Activated CD4-positive, alpha-beta T cell treated with anti-CD3 and anti-CD28 coated beads, Interleukin-2, amount 10 ng/mL, durations not matched to agents 7 days and 5 days (primary cell): ENCODE measurements at places on chromosomes 6 and 20.
A peak's percentile ranks its signal among the peaks of the same experiment; 100 is the strongest.

- DNase-seq, result no peak
- no peaks in the 10 kb centered on the region for H3K4me1 ChIP-seq
- no peak overlapping the region for H3K4me3 ChIP-seq
- H3K27ac ChIP-seq, result no peak overlapping the region
- no peaks in the 10 kb centered on the region for H3K36me3 ChIP-seq
These were observed 191.2 kb upstream of the GMDS start for GRCh38 chr6:2436410-2437154.

DNA sequence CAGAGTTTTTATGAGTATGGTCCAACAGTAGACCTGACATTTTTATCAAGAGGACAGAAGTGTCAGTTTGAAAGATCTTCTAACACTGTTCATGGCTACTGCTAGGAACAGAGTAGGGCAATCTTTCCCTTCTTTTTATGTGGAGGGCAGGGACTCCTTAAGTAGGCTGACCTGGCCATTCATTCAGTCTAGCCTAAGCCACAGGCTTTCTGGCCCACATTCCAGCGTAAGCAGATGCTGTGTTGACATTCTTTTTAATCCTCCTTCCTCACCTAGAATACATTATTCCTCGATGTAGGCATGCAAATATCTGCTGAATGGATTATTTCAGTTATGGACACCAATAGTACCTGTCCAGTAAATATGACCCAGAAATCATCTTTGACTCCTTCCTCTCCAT, 188.3 kb downstream of the ATXN1 start:
- H3K36me3 ChIP-seq, result peaks cover 11% of the 10 kb centered on the region
- H3K4me1 ChIP-seq, result peaks cover 31% of the 10 kb centered on the region
- DNase-seq, result no peak
- no peak overlapping the region for H3K4me3 ChIP-seq

GRCh38 chr6:1739680-1740079, 130.0 kb downstream of the FOXC1 start:
- no peaks in the 10 kb centered on the region for H3K27me3 ChIP-seq
- H3K4me3 ChIP-seq, result no peak overlapping the region
- no peak for DNase-seq
- no peak overlapping the region for H3K27ac ChIP-seq
- peaks cover 4% of the 10 kb centered on the region for H3K36me3 ChIP-seq

DNA sequence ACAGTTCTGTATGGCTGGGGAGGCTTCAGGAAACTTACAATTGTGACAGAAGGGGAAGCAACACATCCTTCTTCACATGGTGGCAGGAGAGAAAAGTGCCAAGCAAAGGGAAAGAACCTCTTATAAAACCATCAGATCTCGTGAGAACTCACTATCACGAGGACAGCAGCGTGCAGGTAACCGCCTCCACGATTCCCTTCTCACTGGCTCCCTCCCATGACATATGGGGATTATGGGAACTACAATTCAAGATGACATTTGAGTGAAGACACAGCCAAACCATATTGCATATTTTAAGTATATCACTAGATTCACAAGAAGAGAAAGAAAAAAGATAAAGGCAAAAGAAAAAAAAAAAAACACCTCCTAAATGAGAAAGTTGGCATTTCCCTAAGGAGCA, 431.9 kb upstream of the RGS17 start:
- H3K4me3 ChIP-seq, result no peak overlapping the region
- no peaks in the 10 kb centered on the region for H3K36me3 ChIP-seq
- H3K4me1 ChIP-seq, result no peaks in the 10 kb centered on the region

DNA sequence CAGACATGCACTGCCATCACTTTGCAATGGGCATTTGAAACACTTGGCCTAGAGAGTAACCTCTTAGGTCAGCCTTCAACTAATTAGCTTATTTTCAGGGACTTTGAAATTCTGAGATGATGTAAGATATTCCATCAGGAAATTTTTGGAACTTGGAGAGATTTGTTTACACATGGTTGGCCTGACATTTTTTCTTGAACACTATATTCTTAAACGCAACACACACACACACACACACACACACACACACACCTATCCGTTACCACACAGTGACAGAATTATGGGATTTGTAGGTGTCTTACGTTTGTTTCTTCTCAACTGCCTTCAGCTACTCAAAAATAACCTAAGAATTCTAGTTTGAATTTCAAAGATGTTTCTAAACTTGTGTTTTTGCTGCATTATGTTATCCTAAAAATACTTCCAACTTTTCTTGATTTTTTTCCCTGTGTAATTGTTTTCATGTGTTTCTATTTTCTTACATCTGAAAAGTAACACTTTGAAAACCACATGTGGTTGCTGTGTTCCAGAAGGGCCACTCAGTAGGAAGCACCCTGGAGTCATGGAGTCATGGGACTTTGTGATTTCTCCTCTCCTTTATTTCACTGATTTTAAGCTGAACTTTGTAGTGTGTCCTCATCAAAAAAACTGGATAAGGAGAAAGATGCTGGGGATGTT, 31.9 kb downstream of the MARCKS start:
- H3K27me3 ChIP-seq, result peaks cover 8% of the 10 kb centered on the region
- no peaks in the 10 kb centered on the region for H3K4me1 ChIP-seq
- no peak overlapping the region for H3K4me3 ChIP-seq
- H3K36me3 ChIP-seq, result no peaks in the 10 kb centered on the region

- peaks cover 43% of the 10 kb centered on the region for H3K4me1 ChIP-seq
- peaks cover 20% of the 10 kb centered on the region for H3K36me3 ChIP-seq
- H3K27me3 ChIP-seq, result no peaks in the 10 kb centered on the region
- H3K4me3 ChIP-seq, result no peak overlapping the region
These were observed 173.4 kb downstream of the DTNBP1 start for GRCh38 chr6:15489261-15489962.

- peak overlapping the region; percentile 91 for H3K4me3 ChIP-seq
- peaks cover 23% of the 10 kb centered on the region for H3K36me3 ChIP-seq
- peak overlapping the region; percentile 80 for H3K27ac ChIP-seq
- no peaks in the 10 kb centered on the region for H3K27me3 ChIP-seq
These were observed 792 bp upstream of the MICA start for GRCh38 chr6:31402324-31403282.

DNA sequence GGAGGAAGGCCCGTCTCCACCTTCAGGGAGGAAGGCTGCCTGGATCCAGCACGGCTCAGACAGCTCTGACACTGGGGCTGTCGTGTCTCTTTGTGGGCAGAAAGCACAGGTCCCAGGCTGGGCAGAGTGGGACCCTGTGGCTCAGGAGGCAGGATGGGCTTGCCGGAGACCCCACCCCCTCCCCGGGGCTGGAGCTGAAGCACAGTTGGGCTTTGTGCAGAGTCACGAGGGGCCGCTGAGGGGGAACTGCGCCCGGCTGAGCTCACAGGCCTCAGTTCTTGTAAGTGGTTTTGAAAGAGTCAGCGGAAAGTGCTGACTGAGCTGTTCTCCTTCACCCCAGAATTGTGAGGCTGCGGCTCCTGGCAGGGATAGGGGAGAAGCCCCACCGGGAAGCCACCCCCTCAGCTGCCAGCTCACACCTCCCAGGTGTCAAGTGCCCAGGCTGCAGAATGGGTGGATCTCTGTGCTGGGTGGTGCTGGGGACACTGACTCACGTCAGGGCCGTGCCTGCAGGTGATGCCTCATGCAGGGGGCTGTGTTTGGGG, 145.5 kb upstream of the RNF24 start:
- DNase-seq, result peak; percentile 11
- no peak overlapping the region for H3K4me3 ChIP-seq
- peaks cover 20% of the 10 kb centered on the region for H3K4me1 ChIP-seq
- no peaks in the 10 kb centered on the region for H3K36me3 ChIP-seq
- H3K27me3 ChIP-seq, result peaks cover 2% of the 10 kb centered on the region

- no peaks in the 10 kb centered on the region for H3K27me3 ChIP-seq
- H3K4me3 ChIP-seq, result peak overlapping the region; percentile 38
- H3K27ac ChIP-seq, result peak overlapping the region; percentile 83
- peaks cover 75% of the 10 kb centered on the region for H3K36me3 ChIP-seq
- DNase-seq, result peak; percentile 51
These were observed 8.5 kb downstream of the CD164 start for GRCh38 chr6:109373762-109374161.

- H3K4me3 ChIP-seq, result no peak overlapping the region
- no peak overlapping the region for H3K27ac ChIP-seq
- H3K36me3 ChIP-seq, result no peaks in the 10 kb centered on the region
- H3K4me1 ChIP-seq, result peaks cover 23% of the 10 kb centered on the region
These were observed 364.5 kb upstream of the JARID2 start for GRCh38 chr6:14881398-14881797.

DNA sequence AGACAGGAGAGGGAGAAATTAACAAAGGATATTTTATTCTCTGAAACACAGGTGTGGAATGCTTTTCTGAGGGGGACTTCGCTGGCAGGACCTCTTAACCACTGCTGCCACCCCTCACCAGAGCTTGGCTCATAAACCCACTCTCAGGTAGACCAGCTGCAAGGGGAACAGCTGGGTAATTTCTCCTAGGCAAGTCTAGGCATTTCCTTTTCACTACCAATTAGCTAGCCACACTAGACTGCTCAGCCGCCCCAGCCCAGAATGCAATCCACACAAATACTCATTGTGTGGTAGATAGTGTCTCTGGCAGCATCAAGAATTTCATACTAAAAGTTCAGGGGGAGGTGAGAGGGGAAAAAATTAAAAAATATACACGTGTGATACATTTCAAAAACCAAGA, 267.6 kb upstream of the ID4 start:
- no peaks in the 10 kb centered on the region for H3K4me1 ChIP-seq
- H3K36me3 ChIP-seq, result no peaks in the 10 kb centered on the region
- no peak overlapping the region for H3K27ac ChIP-seq
- no peak for DNase-seq
- H3K4me3 ChIP-seq, result no peak overlapping the region
- H3K27me3 ChIP-seq, result no peaks in the 10 kb centered on the region

GRCh38 chr6:146361128-146361924, 182.3 kb upstream of the RAB32 start:
- H3K27ac ChIP-seq, result no peak overlapping the region
- no peaks in the 10 kb centered on the region for H3K36me3 ChIP-seq
- DNase-seq, result no peak
- no peak overlapping the region for H3K4me3 ChIP-seq

- H3K27ac ChIP-seq, result no peak overlapping the region
- H3K27me3 ChIP-seq, result no peaks in the 10 kb centered on the region
- H3K4me1 ChIP-seq, result no peaks in the 10 kb centered on the region
These were observed 81.2 kb downstream of the KCNQ5 start for GRCh38 chr6:72703093-72703492.

GRCh38 chr6:84329077-84329476, 101.6 kb upstream of the CEP162 start:
- no peaks in the 10 kb centered on the region for H3K36me3 ChIP-seq
- no peak overlapping the region for H3K27ac ChIP-seq
- H3K4me1 ChIP-seq, result no peaks in the 10 kb centered on the region
- no peaks in the 10 kb centered on the region for H3K27me3 ChIP-seq
- no peak overlapping the region for H3K4me3 ChIP-seq

- no peaks in the 10 kb centered on the region for H3K27me3 ChIP-seq
- no peak overlapping the region for H3K27ac ChIP-seq
- peaks cover 40% of the 10 kb centered on the region for H3K36me3 ChIP-seq
- DNase-seq, result no peak
- H3K4me1 ChIP-seq, result no peaks in the 10 kb centered on the region
These were observed 46.8 kb downstream of the PLN start for GRCh38 chr6:118594877-118595276.

- H3K36me3 ChIP-seq, result peaks cover 2% of the 10 kb centered on the region
- no peak for DNase-seq
- peaks cover 40% of the 10 kb centered on the region for H3K27me3 ChIP-seq
- H3K4me1 ChIP-seq, result peaks cover 10% of the 10 kb centered on the region
- H3K27ac ChIP-seq, result no peak overlapping the region
These were observed 75.7 kb upstream of the SIRPA start for GRCh38 chr20:1819311-1820137.

- H3K27ac ChIP-seq, result no peak overlapping the region
- H3K4me3 ChIP-seq, result no peak overlapping the region
- no peaks in the 10 kb centered on the region for H3K4me1 ChIP-seq
- no peak for DNase-seq
- no peaks in the 10 kb centered on the region for H3K36me3 ChIP-seq
These were observed 268.2 kb upstream of the SOX4 start for GRCh38 chr6:21325201-21325856.

- DNase-seq, result no peak
- H3K4me1 ChIP-seq, result peaks cover 8% of the 10 kb centered on the region
- no peaks in the 10 kb centered on the region for H3K27me3 ChIP-seq
- no peak overlapping the region for H3K27ac ChIP-seq
- peaks cover 37% of the 10 kb centered on the region for H3K36me3 ChIP-seq
These were observed 8.9 kb upstream of the UBE2V1 start for GRCh38 chr20:50121858-50122271.

DNA sequence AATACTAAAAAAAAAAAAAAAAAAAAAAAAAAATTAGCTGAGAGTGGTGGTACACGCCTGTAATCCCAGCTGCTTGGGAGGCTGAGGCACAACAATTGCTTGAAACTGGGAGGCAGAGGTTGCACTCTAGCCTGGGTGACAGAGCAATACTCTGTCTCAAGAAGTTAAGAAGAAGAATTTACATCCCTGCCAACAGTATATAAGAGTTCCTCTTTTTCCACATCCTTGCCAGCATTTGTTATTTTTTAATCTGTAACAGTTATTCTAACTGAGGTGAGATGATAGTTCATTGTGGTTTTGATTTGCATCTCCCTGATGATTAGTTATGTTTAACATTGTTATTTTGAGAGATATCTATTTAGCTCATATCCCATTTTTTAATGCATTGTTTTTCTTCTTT, 20.3 kb upstream of the DYNLRB1 start:
- peaks cover 68% of the 10 kb centered on the region for H3K36me3 ChIP-seq
- H3K4me1 ChIP-seq, result peaks cover 6% of the 10 kb centered on the region
- DNase-seq, result no peak
- H3K27ac ChIP-seq, result no peak overlapping the region
- no peaks in the 10 kb centered on the region for H3K27me3 ChIP-seq
- H3K4me3 ChIP-seq, result no peak overlapping the region

DNA sequence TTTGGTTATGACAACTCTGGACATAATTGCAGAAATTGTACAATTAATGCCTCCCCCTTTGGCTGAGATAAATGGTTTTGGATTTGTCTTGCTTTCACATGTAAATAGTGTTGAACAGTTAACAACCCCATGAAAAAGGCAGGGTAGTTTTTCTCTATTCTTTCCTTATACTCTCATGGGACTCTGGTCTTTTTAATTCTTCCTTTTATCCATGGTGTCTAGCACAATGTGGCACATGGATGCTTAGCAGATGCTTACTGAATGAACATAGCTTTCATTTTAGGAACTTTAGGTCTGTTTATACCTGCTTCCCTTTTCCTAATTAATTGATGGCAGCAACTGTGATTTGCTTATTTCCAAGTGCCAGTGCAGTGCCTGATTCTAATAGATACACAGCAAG, 75.6 kb downstream of the NCOA3 start:
- H3K36me3 ChIP-seq, result peaks cover 7% of the 10 kb centered on the region
- H3K27me3 ChIP-seq, result no peaks in the 10 kb centered on the region
- peak overlapping the region; percentile 42 for H3K27ac ChIP-seq

GRCh38 chr6:63246581-63246980, 35.3 kb downstream of the FKBP1C start:
- no peak for DNase-seq
- no peaks in the 10 kb centered on the region for H3K36me3 ChIP-seq
- no peaks in the 10 kb centered on the region for H3K4me1 ChIP-seq
- H3K27me3 ChIP-seq, result no peaks in the 10 kb centered on the region
- no peak overlapping the region for H3K27ac ChIP-seq
- no peak overlapping the region for H3K4me3 ChIP-seq
